ENCODE measurements at places on chromosomes 3 and 15.

DNA sequence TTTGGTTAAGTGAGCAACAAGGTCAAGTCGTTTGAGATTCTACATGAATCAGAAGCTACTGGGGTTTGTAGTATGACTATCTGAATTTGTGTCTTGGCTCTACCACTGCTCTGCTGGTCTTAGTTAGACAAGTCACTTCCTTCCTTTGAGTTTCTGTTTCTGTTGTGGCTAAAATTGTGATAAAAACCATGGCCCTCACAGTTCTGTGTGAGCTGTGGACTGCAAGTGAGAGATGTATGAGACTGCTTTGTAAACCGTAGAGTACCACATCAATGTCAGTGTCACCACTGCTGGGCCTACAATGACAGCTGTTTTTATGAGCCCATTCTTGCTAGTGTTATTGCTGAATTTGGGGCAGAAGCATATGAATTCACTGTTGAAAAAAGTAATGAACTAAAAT, 32.7 kb downstream of the RARB start:
- no peak for DNase-seq

DNA sequence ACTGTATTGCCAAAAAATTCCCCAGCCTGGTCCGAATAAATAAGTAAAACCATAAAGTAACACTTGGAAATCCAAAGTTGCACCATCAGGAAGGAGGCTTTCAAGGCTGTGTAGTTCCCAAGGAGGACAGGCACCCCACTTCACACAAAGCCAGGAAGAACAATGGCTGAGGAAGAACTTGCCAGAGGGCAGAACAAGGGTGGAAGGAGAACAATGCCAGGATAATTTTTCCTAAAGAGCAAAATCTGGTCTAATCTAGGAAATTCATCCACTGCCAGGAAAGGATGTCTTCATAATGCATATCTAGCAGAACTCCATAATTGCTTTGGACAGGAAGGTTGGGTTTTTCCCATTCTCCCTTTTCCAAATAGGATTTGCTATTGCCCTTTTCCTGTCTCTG, 15.7 kb upstream of the ARID3B start:
- no peak for DNase-seq

GRCh38 chr3:46862369-46863025, 747 bp downstream of the MYL3 start:
- no peak for DNase-seq

DNA sequence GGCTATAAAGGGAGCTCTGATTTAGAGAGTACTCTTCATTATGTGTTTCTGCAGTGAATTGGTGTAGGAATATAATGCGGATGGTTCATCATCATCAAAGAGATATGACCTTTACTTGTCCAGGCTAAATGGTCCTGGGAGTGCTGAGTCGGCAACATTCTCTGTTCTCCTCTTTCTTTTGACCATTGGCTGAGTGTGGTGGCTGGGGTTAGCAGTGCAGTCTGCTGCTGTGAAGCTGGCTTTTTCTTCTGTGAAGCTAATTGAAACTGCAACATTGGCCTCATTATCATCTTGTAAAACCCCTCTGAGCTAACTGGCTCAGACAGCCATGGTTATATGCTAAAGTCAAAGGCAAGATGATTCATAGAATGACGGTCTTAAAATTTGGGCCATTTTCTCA, 83.8 kb downstream of the THRB start:
- no peak for DNase-seq

DNA sequence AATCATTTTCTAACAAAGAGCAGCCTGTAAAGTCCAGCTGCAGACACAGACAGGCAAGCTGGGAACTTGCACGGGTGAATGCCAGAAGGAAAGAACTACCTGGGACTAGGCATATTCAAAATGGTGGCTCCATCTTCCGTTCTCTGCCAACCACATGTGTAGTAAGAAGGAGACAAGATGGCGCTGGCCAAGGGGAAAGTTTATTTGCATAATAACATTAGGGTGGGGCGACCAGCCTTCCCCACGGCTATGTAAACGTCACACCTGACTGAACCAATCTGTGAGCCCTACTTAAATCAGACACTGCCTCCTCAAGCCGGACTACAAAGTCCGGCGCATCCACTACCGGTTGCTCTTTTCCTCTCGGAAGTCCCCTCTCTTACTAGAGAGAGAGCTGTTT, 130.8 kb downstream of the SNRK start:
- no peak for DNase-seq

DNA sequence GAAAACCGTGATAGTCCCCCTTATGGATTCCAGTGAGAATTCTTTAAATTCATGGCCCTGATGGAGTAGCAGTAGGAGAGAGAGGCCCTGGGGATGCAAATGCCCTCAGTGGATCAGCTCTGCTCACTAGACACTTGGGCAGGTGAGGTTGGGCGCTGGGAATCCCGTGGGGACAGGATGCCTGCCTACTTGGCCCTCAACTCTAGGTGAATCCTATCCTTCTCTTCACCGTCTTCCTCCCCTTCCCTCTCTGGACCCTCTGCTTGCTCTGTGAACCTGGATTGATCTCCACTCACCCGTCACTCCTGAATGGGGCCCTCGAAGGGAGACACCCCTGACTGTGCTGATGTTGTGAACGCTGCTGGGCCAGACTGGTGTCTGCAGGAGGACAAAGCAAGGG, 77.4 kb downstream of the SEC22A start:
- no peak for DNase-seq

DNA sequence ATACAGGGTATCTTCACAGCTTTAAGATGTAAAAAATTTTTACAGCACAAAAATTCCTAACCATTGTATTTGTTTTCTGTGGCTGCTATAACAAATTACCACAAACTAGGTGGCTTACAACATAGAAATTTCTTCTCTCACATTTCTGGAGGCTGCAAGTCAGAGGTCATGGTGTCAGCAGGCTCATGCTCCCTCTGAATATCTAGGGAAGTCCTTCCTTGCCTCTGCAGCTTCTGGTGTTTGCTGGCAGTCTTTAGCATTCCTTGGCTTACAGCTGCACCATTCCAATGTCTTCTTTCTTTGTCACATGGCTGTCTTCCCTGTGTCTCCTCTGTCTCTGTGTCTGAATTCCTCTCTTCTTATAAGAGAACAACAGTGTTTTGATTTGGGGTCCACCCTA, 310.2 kb upstream of the SUCLG2 start:
- DNase-seq: no peak

DNA sequence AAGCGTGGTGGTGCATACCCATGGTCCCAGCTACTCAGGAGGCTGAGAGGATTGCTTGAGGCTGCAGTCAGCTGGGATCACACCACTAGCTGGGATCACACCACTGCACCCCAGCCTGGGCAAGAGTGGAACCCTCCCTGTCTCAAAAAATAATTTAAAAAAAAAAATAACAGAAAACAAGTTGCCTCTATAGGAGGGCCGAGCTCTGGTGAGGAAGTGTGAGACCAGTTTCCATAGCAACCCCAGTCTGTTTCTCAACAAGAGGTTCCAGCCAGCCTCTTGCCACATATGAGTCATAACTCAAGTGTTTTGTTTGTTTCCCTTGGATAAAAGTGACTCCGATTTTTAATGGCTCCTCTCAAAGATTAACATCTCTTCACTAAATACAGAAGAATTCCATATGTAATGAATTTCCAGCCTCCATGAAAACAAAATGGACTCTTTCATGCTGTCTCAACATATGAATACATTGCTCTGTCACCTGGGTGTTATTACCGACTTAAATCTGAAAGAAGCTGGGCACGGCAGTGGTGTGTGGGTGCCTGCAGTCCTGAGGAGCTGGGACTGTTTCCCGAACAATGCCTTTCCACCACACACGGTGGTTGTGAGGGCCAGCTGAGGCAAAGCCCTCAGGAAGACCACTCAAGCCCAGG, 19.7 kb downstream of the TMEM43 start:
- peak; percentile 64 for DNase-seq

DNA sequence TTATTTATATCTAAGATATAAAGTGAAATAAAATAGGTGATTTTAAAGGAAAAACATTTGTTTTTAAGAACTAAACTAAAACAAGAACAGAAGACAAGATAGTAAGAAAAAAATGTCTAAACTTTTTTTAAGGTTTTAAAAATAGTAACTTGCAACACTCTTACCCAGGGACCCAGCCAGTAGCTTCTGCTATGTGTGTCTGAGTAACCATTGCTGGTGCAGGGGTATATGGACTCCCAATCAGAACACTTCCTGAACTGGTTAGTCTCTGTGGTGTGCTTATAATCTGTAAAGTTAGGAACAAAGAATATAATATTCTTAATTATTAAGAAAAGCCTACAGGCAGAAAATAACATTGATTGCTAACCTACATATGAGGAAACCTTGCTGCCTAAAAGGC, 118.4 kb downstream of the ATP1B3 start:
- DNase-seq: no peak

DNA sequence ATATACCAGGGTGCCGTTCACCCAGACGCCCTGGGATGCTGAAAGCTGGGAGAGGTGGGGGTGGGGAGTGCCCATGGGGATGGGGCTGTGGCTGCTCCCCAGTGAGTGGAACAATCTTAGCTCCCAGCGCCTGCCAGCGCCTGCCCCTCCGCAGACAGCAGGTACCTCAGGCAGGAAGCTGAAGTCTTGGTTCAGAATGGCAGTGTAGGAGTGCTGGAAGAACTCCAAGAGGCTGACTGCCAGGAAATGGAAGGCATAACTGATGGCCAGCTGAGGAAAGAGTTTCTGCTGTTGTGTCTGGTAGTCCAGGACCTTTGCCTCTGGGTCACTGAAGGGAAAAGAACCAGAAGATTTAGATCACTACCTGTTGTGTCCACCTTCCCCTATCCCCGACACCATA, 8.4 kb downstream of the ACOX2 start:
- no peak for DNase-seq

GRCh38 chr3:34844323-34844620, 795.1 kb upstream of the ARPP21 start:
- DNase-seq: no peak

DNA sequence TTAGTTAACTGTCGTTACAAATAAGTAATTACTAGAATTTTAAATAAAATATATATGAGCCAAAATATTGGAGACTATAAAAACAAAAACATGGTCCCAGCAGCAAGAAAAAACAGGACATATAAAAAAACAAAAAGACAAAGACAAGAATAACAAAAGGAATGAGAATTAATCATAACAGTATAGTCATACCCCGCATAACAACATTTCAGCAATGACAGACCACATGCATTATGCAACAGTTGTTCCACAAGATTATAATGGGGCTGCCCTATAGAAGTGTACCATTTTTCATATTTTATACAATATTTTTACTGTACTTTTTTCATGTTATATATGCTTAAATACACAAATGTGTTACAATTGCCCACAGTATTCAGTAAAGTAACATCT, 5.6 kb downstream of the HLTF start:
- no peak for DNase-seq

DNA sequence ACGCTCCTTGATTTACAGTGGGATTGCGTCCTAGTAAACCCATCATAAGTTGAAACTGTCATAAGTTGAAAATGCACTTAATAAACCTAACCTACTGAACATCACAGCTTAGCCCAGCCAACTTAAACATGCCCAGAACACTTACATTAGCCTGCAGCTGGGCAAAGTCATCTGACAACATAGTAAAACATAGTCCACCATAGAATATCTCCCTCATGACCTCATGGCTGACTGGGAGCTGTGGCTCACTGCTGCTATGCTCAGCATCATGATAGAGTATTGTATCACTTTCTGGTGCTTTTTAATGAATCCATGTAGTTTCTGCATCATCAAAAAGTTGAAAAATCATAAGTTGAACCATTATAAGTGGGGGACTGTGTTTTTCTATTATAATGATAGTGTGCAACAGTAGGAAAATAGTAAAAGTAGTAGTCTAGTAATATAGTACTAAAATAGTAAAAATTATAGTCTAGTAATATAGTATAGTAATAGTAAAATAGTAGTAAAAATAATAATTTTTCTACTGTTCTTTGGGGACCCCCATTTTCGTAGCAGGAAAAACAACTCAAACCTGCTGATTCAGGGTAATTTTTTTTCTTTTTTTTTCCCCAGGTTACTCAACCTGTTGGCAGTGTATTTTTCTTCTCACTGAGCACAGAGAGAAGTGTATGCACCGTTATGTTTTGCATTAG, 233.5 kb downstream of the MYRIP start:
- DNase-seq: no peak

DNA sequence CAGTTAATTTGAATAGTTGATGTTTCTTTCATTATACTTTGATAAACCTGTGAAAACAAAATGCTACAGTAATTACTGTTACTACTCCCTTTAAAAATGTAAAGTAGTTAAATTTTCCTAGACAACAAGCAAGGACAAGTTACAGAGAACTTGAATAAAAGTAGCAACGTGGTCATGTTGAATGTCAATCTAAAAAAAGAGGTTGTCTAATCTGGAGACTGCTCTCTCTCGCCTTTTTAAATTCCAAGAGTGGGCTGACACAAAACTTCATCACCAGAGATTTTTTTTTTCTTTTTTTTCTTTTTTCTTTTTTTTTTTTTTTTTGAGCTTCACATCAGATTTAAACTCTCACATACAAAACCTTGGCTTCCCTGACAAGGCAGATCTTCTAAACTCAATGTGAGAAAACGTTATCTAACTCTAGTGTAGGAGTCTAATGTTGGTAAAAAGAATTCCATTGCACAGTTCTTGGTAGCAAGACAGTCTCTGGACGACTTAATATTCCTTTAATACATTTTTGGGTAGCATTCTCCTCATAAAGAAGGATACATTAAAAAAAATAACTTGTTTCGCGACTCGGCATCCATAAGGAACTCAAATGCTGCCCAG, 4.1 kb downstream of the FOXP1 start:
- no peak for DNase-seq

- DNase-seq: no peak
These were observed 127.4 kb downstream of the NR2E3 start for GRCh38 chr15:71937650-71938311.

DNA sequence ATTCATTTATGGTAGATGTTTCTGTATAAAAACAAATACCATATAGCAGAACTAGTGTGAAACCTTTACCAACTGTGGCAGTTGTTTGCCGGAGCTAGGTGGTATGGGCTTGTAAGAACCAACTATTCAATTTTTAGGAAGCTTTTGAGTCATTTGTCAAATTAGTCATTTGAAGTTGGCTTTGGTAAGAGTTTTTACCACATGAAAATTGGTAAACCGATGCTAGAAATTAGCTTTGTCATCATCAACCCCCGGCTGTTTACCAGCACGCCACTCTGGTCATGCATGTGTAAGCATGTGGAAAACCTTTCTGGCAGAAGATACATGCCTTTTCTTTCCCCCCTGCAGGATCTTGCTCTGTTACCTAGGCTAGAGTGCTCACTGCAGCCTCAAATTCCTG, 63.3 kb downstream of the IL1RAP start:
- no peak for DNase-seq

DNA sequence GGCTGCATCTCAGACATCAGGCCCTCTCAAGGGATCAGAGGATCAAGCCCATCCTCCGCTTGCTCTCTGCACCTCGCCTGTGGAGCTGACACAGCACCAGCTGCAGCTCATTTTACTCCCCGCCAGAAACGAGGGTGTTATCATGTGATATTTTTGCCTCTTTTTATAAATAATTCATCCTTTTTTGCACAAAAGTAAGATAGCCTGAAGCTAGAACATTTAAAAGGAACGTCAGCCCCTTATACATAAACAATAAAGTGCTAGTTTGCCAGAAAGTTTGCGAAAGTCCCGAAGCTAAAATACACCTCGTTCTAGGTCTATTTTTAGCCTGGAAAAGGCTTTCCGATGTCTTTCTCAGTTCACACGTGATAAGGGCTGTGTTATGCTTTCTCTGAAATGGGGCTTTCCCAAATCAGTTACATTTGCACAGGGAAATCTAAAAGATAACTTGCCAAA, 9.6 kb upstream of the FAM174B start:
- no peak for DNase-seq

Data from naive B cell (primary cell).